CD4-positive, alpha-beta T cell (primary cell): ENCODE measurements at places on chromosomes 6 and 20.

GRCh38 chr6:169787797-169788196, 36.4 kb downstream of the ERMARD start:
- H3K4me3 ChIP-seq: no peak overlapping the region
- no peaks in the 10 kb centered on the region for H3K27me3 ChIP-seq
- peaks cover 16% of the 10 kb centered on the region for H3K4me1 ChIP-seq
- H3K36me3 ChIP-seq: no peaks in the 10 kb centered on the region
- no peak overlapping the region for H3K27ac ChIP-seq

- DNase-seq: no peak
- H3K27ac ChIP-seq: no peak overlapping the region
- H3K27me3 ChIP-seq: no peaks in the 10 kb centered on the region
- no peaks in the 10 kb centered on the region for H3K36me3 ChIP-seq
Measured at GRCh38 chr6:137148306-137149034, 25.0 kb downstream of the IL22RA2 start.

DNA sequence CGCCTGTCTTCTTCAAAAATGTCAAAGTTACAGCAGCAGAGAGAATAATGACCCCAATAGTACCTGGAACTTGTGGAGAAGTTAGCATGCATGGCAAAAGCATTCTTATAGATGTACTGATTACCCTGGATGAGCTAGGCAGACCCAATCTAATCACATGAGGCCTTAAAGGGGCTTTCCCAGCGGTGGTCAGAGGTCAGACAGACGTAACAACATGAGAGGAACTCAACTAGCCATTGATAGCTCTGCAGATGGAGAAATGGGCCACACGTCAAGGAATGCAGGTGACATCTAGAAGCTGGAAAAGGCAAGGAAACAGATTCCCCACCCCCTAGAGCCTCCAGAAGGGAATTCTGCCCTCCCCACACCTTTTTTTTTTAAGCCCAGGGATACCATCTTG, 156.8 kb upstream of the ARID1B start:
- H3K27me3 ChIP-seq: no peaks in the 10 kb centered on the region
- no peak for DNase-seq
- H3K27ac ChIP-seq: no peak overlapping the region
- no peaks in the 10 kb centered on the region for H3K36me3 ChIP-seq

- no peak for DNase-seq
- H3K27me3 ChIP-seq: no peaks in the 10 kb centered on the region
- H3K4me1 ChIP-seq: no peaks in the 10 kb centered on the region
- no peak overlapping the region for H3K27ac ChIP-seq
Measured at GRCh38 chr6:3288711-3289663, 30.2 kb downstream of the PSMG4 start.

- H3K27ac ChIP-seq: no peak overlapping the region
- H3K36me3 ChIP-seq: no peaks in the 10 kb centered on the region
- peaks cover 6% of the 10 kb centered on the region for H3K4me1 ChIP-seq
- no peaks in the 10 kb centered on the region for H3K27me3 ChIP-seq
Measured at GRCh38 chr20:50369225-50370035, 140.8 kb upstream of the PTPN1 start.

GRCh38 chr6:44117397-44118128, 9.7 kb downstream of the MRPL14 start:
- peaks cover 39% of the 10 kb centered on the region for H3K36me3 ChIP-seq
- no peak overlapping the region for H3K27ac ChIP-seq
- H3K4me3 ChIP-seq: no peak overlapping the region
- H3K4me1 ChIP-seq: peaks cover 52% of the 10 kb centered on the region
- no peaks in the 10 kb centered on the region for H3K27me3 ChIP-seq
- DNase-seq: no peak

- no peaks in the 10 kb centered on the region for H3K36me3 ChIP-seq
- DNase-seq: no peak
- H3K4me3 ChIP-seq: no peak overlapping the region
- no peak overlapping the region for H3K27ac ChIP-seq
Measured at GRCh38 chr6:111038534-111039252, 48.6 kb upstream of the SLC16A10 start.
